MG63 (cell line): ENCODE measurements at places on chromosomes 11 and 22. TPM values are rescaled to one million over a fixed set of nuclear protein-coding genes. Genes with fewer than 3 reads are reported as not detected.

DNA sequence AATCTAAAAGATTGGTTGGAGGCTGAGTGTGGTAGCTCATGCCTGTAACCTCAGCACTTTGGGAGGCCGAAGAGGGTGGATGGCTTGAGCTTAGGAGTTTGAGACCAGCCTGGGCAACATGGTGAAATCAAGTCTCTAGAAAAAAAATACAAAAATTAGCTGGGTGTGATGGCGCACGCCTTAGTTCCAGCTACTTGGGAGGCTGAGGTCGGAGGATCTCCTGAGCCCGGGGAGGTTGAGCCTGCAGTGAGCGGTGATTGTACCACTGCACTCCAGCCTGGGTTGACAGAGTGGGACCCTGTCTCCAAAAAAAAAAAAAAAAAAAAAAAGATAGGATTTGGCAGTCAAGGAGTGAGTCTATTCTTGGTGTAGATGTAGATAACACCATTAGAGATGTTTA is 10.6 kb downstream of the FOLR1 start:
- DNase-seq: no peak

GRCh38 chr11:112637876-112638275 is 323.3 kb upstream of the NCAM1 start:
- DNase-seq: no peak

DNA sequence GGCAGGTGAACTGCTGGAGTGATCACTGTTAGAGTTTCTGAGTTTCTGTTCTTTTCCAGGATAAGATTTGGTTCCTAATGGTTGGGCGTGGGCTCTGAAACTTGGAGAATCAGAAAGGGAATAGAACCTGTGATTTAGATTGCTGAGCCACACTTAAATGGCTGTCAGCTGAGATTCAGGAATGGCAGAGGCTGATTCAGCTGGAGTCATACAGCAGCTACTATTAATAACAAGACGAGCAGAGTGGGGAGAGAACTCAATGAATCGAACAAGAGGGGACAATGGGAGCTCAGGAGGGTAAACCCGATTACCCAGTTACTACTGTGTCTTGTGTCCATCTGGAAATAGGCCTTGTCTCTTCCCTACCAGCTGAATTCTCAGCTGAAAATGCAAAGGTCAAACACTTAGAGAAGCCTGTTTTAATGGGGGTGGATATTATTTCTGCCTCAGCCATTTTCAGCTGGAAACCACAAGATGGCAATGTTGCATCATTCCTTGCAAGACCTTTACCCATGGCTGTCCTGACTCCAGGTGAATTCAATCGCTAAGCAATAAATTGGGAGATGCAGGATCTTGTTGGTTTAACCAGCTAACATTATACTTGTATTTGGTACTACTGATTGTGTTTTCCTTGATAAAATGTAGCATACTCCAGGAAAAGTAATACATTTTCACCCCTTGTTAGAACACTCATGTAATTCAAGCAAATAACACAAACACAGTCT is 104.5 kb upstream of the RAG2 start:
- peak; percentile 13 for DNase-seq

DNA sequence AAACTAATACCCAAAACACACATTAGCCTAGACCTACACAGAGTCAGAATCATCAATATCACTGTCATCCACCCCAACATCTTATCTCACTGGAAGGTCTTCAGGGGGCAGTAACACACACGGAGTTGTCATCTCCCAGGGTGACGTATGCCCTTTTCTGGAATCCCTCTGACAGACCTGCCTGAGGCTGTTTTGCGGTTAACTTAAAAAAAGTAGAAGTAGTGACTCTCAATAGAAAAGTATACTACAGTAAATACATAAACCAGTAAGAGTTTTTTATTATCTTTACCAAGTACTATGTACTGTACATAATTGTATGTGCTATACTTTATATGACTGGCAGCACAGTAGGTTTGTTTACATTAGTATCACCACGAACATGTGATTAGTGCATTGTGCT is 80.5 kb downstream of the PGR start:
- DNase-seq: no peak

STIM1 gene
- total RNA-seq: 13.4 and 16.5 TPM in 2 replicates

CDC42BPG gene
- total RNA-seq: 0.07 and 0.36 TPM in 2 replicates

OSBP2 gene
- total RNA-seq: 2.4 and 9.3 TPM in 2 replicates

SMCO4 gene
- total RNA-seq: 11.4 and 20.5 TPM in 2 replicates

MMP12 gene
- total RNA-seq: 0.12 TPM in 1 of 2 replicates, not detected in the other
